ENCODE measurements at places on chromosomes 7 and 10.

DNA sequence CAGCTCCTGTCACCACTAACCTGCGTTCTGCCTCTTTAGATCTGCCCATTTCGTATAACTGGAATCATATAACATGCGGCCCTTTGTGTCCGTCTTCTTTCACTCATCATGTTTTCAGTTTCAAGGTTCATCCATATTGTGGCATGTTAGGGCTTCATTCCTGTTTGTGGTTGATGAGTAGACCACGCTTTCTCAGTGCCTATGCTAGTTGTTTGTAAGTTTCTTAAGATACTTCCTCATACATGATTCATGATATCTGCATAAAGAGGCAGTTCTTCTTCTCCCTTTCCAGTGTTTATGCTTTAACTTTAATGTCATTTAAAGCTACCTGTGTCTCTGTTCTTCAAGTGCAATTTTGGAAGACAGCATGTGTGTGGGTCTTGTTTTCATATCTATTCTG lies 79.5 kb upstream of the FAM20C start:
- DNase-seq, result no peak

- no peak for DNase-seq
Observed at GRCh38 chr10:69491611-69492010, 40.3 kb downstream of the TSPAN15 start.

DNA sequence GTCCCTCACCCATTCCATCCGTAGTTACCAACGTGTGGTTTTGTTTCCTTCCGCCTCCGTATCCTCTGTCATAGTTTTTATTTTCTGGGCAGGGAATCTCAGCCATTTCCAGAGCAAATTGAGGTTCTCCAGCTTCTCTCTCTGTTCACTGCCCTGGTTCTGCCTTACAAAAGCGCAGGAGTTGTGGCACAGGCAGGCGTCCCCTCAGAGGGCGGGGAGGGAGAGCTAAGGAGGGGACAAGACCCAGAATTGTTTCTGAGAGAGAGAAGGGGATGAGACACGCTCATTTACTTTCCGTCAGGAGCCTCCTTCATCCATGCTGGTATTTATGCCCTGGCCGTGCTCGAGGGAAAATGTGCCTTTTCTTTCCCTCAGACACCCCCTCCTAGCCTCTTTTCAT lies 71.0 kb downstream of the SH2D4B start:
- DNase-seq, result no peak

GRCh38 chr7:104208421-104208780 lies 588 bp upstream of the ORC5 start:
- DNase-seq, result no peak

DNA sequence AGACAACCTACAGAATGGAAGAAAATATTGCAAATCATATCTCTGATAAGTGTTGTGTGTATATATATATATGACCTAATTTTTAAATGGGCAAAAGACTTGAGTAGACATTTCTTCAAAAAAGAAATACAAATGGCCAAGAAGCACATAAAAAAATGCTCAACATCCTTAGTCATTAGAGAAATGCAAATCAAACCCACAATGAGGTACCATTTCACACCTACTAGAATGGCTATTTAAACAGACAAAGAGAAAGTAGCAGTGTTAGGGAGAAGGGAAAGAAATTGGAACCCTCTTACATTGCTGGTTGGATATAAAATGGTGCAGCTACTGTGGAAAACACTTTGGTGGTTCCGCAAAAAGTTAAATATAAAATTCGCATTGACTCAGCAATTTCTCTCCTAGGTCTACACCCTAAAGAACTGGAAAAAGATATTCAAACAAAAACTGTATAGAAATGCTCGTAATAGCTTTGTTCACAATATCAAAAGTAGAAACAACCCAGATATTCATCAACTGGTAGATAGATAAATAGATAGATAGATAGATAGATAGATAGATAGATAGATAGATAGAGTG lies 16.3 kb downstream of the ACSL5 start:
- no peak for DNase-seq

DNA sequence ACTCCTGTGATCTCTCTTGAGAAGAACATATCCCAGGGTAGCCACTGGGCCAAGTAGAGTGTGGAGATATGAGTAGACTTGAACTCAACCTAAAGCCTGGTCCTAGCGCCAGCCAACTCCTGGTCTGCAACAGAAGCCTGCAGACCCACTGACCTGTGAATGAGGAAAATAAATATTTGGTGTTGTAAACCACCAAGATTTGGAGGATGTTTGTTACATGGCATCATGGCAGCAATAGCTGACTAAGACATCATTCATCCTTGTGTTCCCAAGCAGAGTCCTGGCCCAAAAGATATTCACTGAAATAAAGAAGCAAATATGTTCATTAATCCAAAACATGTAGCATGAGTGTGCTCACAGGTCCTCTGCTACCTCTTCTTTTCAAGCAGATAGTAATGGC lies 26.0 kb upstream of the CHST3 start:
- DNase-seq, result no peak

GRCh38 chr10:79192677-79193003 lies 123.9 kb downstream of the ZMIZ1 start:
- DNase-seq, result no peak

GRCh38 chr7:65509368-65510186 lies 135.9 kb downstream of the ZNF92 start:
- peak; percentile 45 for DNase-seq

DNA sequence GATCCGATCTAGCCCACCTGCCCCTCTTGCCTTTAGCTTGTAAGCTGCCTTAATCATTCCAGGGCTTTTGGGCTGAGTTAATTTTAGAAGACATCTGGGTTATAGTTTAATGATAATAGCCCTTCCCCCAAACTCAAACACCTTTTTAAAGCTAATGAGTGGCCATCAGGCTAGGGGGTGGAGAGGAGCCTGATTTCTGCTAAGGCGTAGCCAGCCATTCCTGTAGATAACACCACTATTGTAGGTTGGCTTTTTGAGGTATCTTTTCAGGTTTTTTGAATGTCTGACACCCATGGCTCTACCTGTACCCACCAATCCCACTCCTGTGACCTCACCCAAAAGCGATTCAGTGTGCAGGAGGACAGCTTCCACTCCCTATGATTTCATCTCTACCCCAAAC lies 7.6 kb upstream of the SYPL1 start:
- no peak for DNase-seq

DNA sequence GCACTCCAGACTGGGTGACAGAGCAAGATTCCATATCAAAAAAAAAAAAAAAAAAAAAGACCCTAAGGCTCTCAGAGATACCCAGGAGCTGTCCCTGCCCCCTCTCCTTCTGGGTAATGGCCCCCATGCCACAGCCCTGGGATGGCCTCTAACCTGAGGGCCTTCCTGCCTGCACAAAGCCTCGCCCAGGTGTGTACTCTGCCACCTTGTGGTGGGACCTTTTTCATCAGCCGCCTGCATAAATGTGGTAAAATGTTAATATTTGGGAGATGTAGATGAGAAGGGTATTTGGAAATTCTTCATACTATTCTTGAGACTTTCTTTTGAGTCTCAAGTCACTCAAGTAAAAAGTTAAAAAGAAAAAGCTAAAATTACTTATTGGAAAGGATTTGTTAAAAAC lies 46.3 kb upstream of the RNF216 start:
- no peak for DNase-seq

DNA sequence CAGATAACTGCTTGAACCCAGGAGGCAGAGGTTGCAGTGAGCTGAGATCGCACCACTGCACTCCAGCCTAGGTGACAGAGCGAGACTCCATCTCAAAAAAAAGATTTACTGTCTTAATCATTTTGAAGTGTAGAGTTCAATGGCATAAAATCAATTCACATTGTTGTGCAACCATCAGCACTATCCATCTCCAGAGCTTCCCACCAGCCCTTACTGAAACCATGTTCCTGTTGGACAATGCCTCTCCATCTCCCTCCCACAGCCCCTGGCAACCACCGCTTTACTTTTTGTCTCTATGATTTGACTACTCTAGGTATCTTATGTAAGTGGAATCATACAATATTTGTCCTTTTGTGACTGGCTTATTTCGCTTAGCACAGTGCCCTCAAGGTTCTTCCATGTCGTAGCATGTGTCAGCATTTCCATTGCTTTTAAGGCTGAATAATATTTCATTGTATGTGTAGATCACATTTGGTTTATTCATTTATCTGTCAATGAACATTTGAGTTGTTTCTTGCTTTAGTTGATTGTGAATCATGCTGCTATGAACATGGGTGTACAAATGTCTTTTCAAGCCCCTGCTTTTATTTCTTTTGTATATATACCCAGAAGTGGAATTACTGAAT lies 33.1 kb downstream of the NACAD start:
- DNase-seq, result no peak

DNA sequence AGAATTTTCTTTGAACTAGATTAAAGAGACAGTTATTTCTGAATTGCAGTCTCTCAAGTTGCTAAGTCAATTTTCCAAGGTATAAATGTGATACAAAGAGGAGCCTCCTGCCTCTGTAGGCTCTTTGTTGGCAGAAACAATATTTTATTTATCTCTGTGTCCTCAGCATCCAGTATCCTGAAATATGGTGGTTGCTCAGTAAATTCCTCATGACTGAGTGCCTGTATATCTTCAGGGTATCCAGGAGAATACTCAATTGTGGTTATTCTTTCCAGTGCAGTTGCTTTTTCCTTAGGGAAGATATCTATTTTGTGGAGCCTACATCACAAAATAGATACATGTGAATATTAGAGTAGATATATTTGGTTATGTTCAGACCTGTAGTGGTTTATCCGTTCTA lies 144.8 kb upstream of the FERD3L start:
- DNase-seq, result no peak

- DNase-seq, result no peak
Observed at GRCh38 chr7:763762-764161, 36.7 kb upstream of the PRKAR1B start.

- DNase-seq, result no peak
Observed at GRCh38 chr7:135391514-135391913, 118.4 kb downstream of the CNOT4 start.

DNA sequence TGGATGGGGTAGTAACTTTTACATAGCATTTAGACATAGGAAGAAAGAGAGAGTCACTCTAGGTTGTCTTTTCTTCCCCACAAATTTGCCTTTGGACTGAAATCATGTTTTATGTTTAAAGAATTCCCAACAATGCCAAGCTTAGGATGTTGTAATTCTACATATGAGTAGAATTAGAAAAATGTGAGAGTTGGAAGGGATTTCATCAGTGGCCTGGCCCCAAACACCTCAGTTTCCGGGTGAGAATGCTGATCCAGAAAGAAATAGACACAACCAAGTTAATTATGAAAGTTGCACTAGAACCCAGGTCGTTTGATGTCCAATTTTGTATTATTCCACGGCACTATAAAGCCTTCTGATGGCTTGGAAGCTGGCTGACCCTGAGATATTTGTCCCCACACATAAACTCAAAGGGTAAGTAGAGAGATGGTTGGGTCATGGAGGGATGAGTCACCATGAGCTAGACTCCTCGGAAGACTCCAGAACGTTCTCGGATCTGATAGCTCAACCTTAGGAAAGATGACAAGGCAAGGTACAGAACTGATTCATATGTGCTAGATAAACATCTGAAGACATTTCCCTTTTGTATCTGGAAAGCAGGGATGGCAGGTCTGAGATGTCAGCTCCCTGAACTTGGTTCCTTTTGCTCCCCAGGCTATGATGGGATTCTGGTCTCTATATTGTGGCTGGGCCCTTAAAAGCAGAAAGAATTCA lies 48.8 kb upstream of the SLC35B4 start:
- no peak for DNase-seq

Measured in right forelimb (tissue), 1 donor.